ENCODE measurements at places on chromosomes 1 and 21.
A peak's percentile ranks its signal among the peaks of the same experiment; 100 is the strongest.

DNA sequence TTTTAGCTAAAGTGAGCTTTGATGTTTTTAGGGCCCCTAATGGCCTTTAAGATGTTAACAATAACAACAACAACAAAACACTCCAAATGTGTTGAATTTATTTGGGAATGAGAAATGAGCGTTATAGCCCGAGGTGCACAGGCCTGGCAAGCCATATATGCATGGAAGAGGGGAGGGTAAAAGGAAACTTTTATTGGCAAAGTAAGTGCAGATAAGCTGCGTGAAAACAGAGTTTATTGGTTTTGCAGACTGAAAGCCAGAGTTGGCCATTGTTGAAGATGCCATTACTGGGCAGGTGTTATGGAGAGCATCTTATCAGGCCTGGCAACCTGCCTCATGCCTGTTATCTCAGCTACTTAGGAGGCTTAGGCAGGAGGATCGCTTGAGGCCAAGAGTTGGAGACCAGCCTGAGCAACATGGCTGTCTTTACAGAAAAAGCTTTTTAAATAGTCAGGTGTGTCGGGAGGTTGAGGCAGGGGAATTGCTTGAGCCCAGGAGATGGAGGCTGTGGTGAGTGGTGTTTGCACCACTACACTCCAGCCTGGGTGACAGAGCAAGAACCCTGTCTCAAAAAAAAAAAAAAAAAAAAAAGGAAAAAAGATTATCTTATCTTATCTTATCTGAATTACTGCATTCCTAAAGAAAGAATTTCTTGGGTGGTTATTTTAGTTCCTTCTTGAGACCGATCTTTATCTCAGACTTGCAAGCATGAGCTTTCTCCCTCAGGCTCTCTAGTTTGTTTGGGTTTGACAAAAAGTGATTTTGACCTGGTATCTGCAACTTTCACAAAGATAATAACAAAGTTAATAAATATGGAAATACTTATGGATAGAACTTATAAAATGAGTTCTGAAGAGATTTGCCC, 1.7 kb downstream of the PATJ start:
- no peak for DNase-seq

GRCh38 chr1:53237638-53238037, 680 bp downstream of the MAGOH start:
- no peak for DNase-seq

GRCh38 chr1:4718071-4718470, 63.7 kb downstream of the AJAP1 start:
- no peak for DNase-seq

DNA sequence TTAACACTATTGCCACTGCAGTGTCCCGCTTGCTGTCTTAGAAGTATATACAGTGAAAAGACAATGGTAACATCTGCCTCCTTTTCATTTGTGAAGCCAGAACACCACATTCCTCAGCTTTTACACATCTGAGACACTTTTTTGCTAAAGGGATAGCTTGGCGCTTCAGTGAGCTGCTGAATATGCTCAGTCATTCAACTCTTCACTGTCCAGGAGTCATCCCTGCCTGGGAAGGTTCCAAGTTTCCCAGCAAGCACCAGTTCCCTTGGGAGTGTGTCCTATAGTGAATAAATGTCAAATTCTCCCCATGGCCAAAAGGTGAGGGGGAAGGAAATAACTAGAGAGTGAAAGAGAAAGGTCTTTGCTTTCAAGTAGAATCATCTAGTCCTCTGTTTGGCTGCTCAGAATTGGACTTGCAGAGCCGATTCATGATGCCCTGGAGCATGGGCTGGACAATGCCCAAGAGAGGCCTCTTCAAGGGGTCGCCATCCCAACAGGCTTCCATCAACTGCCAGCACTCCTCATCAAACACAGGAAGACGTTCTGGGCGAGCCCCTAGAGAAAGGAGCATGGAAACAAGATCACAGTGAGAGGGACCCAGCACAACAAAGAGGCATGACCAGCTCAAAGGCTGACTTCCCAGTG, 25.5 kb upstream of the RBBP5 start:
- DNase-seq = peak; percentile 85

GRCh38 chr1:219773775-219774174, 154.6 kb downstream of the SLC30A10 start:
- DNase-seq = no peak

DNA sequence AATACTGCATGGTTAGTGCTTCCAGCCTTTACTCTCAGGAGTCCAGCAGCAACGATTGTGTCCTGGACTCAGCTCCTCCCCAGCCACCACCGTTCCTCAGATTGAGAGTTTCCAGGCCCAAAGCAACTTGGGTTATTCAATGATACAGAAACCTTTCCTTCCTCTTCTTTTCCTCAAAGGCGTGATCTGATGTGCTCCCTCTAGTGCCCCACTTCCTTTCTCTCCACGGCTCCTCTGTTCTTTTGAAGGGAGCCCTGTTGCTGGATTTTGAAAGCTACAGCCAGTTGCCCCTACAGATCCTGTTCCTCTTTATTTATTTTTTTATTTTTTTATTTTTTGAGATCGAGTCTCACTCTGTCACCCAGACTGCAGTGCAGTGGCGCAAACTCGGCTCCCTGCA, 14.1 kb downstream of the CRP start:
- DNase-seq = no peak

All from AG08395 (cell line).